AG10803 (cell line): ENCODE measurements at places on chromosomes 12 and 14.

DNA sequence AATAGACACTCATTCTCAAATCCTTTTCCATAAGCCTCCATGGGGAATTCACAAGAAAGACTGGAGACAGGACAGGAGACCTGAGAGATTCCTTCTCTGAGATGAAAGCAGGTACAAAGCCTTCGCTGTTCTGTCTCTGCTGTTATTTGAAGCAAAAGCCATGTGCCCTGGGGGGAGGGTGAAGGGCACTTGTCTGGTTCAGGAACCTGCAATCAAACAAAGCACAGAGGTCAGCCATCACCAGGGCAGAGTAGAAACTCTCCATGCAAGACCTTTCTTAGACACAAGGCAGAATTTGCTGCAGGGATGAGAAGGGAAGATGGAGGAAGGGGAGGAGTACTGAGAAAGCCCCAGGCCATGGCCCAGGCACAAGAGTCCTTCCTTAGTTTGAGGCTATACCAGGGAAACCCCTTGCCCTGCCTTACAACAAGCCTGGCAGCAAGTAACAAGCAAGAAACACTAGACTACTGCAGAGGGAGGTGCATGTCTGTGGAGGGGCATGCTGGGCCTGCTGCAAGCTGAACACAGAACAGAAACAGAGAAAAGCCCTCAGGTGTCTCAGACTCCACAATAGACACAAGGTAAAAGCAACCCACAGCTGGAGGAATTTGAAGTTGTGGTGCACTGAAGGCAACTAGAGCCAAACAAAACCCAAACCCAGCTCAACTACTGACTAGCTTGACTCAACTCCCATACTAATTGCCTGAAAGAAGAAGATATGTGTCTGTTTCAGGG, 7.8 kb upstream of the ART4 start:
- no peak for DNase-seq

DNA sequence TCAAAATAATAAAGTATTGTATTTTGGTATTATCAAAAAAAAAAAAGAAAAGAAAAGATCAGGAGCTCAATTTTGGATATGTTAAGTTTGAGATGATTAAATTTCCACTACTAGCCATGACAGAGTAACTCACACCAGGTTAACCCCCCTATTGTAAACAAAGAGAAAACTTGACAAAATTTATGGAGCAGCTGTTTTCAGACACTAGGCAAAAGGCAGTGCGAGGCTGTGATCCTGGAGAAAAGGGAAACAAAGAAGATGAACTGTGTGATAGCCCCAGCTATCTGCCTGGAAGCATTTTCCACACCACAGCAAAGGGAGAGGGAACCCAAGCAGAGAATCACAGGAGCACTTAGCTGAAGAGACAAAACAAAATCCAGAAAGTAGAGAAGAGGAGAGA, 145.0 kb downstream of the KIF21A start:
- no peak for DNase-seq

- DNase-seq = no peak
Observed at GRCh38 chr14:101228949-101229541, 325.5 kb upstream of the RTL1 start.

GRCh38 chr14:98906123-98906995, 365.6 kb downstream of the BCL11B start:
- peak; percentile 28 for DNase-seq

DNA sequence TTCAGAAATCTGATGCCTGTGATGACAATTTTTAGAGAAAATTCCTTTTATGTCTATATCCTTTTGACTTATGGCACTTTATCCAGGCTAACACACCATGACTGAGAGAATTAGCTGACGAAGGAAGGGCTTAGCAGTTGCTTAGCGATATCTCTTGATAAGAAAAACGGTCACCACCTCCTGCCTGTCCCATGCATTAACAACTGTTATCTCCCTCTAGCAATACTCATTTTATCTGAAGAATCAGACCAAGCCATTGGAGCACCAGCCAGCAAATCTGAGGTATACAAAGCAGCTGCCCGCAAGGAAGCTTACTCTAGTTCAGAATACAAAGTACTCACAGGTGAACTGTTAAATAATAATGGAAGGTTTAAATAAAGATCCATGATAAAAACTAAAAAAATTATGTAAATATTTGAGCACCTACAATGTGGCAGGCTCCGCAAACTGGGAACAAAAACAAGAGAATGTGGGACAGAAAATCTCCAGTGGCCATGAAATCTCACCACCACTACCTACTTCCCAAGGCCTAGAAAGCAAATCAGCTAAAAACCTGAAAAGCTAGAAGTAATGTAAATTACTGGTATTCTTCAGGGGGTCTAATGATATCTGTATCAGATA, 24.3 kb downstream of the PPM1H start:
- no peak for DNase-seq
